ENCODE measurements at places on chromosomes 12 and 14.
A peak's percentile ranks its signal among the peaks of the same experiment; 100 is the strongest.

DNA sequence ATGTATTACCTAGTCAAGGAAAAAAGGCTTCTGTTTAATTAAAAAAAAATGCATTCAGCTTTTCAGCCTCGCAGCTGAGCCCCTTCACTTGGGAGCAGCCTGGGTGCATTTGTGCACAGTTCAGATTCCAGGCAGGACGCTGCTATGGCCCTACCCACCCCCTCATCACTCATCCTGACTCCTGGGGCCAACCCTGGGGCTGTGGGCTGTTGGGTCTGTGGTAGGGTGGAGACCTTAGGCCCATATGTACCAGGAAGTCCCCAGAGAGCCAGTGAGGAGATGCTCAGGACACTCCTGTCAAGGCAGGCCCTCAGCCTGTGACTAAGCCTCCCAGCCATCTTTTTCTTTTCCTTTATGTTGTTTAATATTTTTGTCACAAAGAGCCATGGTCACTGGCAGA is 9.3 kb upstream of the CDCA4 start:
- DNase-seq = no peak

DNA sequence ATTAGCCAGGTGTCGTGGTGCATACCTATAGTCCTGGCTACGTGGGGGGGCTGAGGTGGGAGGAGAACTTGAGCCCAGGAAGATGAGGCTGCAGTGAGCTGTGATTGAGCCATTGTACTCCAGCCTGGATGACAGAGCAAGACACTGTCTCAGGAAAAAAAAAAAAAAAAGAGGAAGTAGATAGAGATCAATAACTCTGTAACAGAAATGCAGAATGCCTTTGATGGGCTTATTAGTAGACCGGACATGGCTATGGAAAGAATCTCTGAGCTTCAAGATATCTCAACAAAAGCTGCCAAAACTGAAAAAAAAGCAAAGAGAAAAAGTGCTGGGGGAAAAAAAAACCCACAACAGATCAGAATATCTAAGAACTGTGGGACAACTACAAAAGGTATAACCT is 37.5 kb downstream of the GPR68 start:
- DNase-seq = no peak

DNA sequence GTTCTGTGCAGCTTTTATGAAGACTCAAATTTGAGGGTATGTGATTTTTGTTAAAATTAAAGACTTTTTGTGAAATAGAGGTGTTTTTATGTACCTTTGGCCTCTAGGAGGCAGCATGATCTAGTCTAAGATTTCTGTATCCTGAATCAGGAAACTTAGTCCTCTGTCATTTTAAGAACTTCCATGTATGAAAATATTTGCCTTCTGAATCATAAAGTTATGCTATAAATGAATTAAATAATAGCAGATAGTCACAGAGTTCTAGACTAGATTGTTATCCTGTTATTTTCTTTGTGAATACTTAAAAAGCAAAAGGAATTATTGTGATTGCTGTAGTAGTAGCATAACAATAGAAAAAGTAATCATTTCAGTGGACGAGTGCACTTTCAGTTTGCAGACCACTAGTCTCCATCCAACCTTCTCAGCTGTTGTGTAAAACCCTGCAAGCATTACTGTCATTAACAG is 56.3 kb downstream of the FGD4 start:
- DNase-seq = peak; percentile 49

GRCh38 chr14:92500491-92500941 is 13.1 kb upstream of the RIN3 start:
- DNase-seq = no peak
